ENCODE measurements at places on chromosomes 6 and 20. TPM values are rescaled to one million over a fixed set of nuclear protein-coding genes. Genes with fewer than 3 reads are reported as not detected.

GRCh38 chr6:99608059-99608885, 1.6 kb downstream of the PRDM13 start:
- no peak for DNase-seq

DNA sequence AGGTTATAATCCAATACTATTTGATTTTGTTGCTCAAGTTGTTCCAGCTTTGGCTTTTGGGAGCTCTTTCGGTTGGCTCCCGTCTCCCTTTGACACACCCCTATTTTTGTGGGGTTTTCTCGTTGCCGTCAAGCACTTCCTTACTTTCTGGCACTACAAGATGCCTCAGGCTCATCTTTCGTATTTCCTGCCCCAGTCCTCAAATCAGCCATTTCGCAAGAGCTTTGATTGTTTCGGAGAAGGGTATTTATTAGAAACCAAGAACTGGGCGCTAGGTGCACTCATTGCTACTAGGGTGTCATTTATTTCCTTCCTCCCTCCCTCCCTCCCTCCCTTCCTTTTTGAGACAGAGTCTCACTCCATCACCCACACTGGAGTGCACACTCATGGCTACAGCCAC, 13.3 kb upstream of the SOX12 start:
- DNase-seq: no peak

Gene BPI
- 11.5 TPM for total RNA-seq

GRCh38 chr6:13380761-13381160, 52.4 kb upstream of the TBC1D7 start:
- no peak for DNase-seq

Gene FAM162B
- 0.59 TPM for total RNA-seq

DNA sequence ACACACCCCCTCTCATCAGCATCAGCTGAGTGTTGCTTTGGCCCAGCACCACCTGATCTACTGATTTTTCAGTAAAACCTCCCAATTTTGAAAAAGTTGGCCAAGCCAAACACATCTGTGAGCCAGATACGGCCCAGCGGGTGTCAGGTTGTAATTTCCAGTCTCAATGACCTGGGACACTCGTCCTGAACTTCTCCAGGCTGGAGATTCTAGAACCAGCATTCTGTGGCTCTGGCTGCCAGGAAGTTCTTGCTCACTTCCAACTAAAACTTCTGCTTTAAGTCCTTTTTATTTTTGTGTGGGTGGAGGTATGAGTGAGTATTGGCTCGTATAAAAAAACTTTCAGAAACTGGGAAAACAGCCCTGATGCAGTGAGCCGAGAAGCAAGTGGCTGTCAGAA, 5.1 kb downstream of the KIAA1755 start:
- peak; percentile 55 for DNase-seq

DNA sequence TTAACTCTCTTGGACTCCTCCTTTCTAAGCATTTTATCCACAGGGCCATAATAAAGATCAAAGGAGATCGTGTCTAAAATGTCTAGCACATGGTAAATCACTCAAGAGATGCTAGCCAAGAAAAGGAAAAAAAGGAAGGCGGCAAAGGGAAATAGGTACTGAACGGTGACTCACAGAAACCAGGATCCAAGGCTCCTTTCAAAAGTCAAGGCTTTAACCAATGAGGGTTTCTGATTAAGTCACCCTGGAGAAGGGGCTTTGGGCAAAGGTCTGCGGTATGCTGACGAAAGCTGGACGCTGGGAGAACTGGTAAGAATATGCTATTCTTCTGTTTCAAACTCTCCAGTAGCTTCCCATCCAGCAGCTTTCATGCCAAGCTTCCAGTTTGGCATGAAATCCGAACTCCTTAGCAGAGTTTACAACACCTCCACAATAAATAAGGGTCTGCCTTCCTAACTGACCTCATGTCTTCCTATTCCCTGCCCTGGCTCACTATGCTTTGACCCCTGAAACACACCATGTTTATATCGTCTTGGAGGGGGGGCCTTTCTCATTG, 1.0 kb downstream of the TOMM34 start:
- DNase-seq: no peak

Gene ASIP
- total RNA-seq: not detected

GRCh38 chr6:43454290-43454695, 1.1 kb downstream of the DLK2 start:
- no peak for DNase-seq

DNA sequence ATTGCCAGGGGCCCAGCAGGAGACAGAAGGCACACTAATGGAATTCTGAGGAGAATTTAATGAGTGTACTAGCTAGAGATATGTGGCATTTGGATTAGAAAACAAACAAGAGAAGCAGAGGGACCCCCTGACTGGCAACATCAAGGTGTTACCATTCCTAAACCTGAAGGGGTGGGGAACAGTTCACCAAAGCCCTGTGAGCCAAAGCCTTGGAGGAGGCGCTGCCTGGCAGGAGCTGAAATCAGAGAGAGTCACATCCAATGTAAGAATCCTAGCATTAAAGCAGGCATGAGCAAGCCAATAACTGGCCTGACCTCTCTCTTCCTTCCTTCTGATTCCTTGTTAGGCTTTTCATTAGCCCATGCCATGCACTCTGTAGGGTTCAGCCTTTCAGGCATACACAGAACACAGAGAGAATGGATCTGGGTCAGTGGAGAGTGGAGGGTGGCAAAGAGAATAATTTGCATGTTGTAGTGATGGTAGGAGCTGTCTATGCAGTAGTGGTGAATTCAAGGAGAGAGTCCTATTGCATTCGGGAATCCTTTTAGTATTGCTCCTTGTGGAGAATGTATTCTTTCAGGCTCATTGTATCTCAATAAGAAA, 367.2 kb upstream of the MAN1A1 start:
- DNase-seq: no peak

Gene STMND1
- total RNA-seq: 1.4 TPM

GRCh38 chr6:129183681-129184301, 300.9 kb downstream of the LAMA2 start:
- DNase-seq: no peak

Gene GSTA2
- not detected for total RNA-seq

GRCh38 chr6:121592261-121592935, 157.0 kb downstream of the GJA1 start:
- no peak for DNase-seq

Gene POPDC3
- total RNA-seq: not detected

GRCh38 chr6:117505311-117505710, 22.8 kb downstream of the DCBLD1 start:
- no peak for DNase-seq

GRCh38 chr6:45174045-45174444, 154.1 kb upstream of the RUNX2 start:
- no peak for DNase-seq

DNA sequence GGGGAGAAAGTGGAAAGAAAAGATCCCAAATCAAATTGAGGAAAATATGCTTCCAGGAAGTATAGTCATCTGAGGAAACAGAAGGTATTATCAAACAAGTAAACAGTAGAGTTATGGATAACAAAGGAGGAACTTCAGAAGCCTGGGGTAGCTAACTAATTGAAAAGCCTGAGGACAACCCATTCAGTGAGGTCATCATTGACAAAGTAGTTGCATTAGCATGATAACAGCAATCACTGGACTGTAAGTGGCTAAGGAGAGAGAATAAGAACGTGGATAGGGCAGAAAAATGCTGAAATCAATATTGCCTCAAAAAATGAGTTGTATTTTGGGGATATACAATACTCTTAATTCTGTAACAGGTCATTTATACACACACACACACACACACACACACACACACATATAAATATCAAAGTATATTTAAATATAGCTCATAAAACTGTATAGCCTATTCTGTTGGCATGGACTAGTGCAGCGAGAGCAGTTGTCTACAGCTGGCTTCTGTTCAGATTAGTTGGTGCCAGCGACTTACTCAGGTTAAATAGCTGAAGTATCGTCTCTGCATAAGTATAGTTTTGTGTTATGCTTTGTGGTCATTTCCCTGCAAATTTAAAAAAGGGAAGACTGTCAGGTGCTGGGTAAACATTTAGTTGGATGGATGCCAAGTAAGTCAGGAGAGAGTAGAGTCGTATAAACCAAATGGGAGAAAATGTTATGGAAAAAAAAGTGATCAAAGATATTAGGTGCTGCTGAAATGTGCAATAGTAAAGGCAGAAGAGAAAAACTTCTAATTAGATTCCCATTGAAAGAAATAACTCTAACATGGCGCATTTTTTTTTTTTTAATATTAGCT, 33.8 kb upstream of the CTAGE9 start:
- no peak for DNase-seq

DNA sequence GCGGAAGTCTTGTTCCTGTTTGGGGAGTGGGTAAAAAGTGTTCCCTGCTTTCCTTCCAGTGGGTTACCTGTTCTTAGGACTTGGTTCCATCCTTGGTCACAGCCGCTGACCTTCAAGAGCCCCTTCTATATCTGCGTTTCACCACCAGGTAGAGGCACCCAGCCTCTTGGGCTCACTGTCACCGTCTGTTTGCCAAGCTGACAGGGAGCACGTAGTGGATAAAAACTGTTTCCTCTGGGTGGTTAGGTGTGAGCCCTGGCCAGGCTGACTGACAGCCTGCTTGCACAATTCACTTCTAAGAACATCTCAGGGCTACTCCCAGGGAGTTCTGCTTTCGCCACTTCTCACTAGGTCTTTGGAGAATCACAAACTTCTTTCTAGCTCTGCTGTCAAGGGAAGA, 1.8 kb upstream of the JPH2 start:
- DNase-seq: peak; percentile 42

DNA sequence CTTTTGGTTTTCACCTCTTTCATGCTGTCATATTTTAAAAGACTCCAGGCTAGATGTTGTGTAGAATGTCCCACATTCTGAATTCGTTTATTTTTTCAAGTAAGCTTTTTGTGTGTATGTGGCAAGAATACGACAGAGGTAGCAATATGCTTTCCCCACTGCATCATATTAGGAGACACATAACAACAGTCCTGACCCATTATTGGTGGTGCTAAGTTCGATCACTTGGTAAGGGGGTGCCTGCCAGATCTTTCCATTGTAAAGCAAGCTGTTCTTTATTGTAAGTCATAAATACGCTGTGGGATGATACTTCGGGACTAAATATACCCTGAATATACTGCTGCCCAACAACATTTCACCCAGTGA, 588 bp upstream of the NCOA3 start:
- no peak for DNase-seq

GRCh38 chr6:129279343-129280292, 396.7 kb downstream of the LAMA2 start:
- DNase-seq: no peak

GRCh38 chr6:5201271-5201670, 59.5 kb downstream of the LYRM4 start:
- no peak for DNase-seq

DNA sequence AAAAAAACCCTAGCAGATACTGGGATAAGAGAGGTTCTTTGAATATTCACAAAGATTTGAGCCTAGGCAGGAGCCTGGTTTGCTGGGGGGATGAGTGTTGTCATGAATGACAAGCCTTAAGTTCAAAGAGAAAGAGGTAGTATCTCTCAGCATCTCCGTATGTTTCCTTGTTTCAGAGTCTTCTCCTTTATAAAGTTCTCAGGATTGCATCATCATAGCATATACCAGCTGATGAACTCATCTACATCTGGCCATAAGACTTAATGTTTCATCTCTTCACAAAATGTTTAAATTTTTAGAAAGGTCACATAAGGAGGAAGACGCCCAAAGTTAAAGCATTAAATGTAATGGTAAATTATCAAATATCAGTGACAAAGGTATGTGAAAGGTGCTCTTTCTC, 17.1 kb downstream of the DEFB114 start:
- no peak for DNase-seq

- no peak for DNase-seq
Observed at GRCh38 chr20:36230019-36230418, 6.3 kb upstream of the AAR2 start.

Gene PGBD1
- 2.6 TPM for total RNA-seq

GRCh38 chr6:33418690-33419291, 884 bp upstream of the CUTA start:
- peak; percentile 58 for DNase-seq

- DNase-seq: peak; percentile 70
Observed at GRCh38 chr6:30554962-30555815, 1.1 kb downstream of the GNL1 start.

GRCh38 chr6:100464162-100464851, 414 bp downstream of the SIM1 start:
- no peak for DNase-seq

DNA sequence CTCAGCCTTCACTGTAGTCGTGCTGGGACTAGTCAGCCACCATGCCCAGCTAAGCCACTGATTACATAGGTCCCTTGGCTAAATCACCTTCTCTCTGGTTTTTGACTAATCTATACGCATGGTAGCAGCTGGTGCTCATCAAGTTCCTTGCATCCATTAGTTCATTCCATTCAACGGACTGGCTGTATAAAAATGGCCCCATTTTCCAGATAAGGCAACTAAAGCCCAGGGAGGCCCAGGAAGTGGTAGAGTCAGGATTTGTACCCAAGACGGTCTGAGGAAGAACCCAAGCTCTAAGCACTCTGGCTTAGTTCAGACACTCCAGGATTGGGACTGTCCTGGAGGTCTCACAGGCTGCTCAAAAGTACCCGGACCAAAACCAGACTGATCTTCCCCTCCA, 4.9 kb downstream of the E2F1 start:
- DNase-seq: no peak

DNA sequence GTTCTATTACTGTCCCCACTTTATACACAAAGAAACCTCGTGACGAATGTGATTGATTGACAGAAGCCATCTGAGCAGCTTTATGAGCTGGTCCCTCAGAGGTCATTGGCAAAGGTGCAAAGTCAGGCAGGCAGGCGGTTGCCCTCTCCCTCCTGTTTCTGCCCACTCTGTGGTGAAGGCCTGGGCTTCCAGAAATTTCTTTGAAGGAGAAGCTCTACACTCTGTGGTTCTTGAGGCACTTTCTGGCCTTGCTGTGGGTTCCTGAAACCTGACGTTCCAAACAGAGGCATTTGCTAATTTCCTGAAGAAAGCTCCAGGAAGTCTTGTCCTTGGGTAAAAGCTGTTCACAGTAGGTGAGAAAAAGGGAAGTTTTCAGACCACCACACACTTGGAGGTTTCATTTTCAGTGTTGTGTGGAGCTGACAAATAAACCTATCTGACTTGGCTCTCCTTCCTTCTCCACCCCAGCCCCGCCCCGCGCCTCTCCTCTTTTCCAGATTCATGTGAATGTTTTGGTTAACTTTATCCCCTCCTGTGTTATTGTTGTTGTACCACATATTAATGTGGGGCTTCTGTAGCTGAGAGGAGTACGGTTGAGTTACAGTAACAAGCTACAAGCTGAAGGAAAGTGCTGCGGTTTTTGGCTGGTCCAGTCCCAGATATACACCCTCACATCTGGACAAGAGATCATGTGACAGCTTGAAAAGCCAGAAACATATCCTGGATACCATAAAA, 274.1 kb downstream of the CLIC5 start:
- DNase-seq: no peak

- DNase-seq: no peak
Observed at GRCh38 chr20:460707-461106, 1.6 kb downstream of the TBC1D20 start.
